CD4-positive, CD25-positive, alpha-beta regulatory T cell (primary cell): ENCODE measurements at places on chromosomes 11 and 22.

GRCh38 chr11:34037016-34037415 is 14.5 kb upstream of the CAPRIN1 start:
- DNase-seq = no peak

GRCh38 chr11:17585911-17586695 is 39.0 kb downstream of the OTOG start:
- no peak for DNase-seq

GRCh38 chr11:78784321-78785061 is 209.8 kb upstream of the NARS2 start:
- no peak for DNase-seq

GRCh38 chr11:120186774-120187591 is 23.8 kb upstream of the OAF start:
- no peak for DNase-seq

DNA sequence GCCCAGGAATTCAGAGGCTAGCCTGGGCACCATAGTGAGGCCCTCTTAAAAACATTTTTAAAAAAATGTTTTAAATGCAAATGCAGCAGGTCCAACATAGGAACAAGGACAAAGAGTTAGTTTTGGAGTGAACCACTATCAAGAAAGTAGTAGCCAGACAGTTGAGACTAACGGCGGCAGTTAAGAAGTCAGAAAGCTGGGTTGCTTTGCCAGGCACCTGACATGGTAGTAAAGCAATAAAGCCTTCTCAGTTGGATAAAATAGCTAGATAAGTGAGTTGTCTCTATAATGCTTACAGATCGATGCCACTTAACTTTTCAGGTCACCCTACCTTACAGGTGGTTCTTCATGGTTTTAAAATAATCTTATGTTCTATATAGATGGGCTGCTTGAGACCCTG is 16.9 kb upstream of the DDX17 start:
- no peak for DNase-seq

DNA sequence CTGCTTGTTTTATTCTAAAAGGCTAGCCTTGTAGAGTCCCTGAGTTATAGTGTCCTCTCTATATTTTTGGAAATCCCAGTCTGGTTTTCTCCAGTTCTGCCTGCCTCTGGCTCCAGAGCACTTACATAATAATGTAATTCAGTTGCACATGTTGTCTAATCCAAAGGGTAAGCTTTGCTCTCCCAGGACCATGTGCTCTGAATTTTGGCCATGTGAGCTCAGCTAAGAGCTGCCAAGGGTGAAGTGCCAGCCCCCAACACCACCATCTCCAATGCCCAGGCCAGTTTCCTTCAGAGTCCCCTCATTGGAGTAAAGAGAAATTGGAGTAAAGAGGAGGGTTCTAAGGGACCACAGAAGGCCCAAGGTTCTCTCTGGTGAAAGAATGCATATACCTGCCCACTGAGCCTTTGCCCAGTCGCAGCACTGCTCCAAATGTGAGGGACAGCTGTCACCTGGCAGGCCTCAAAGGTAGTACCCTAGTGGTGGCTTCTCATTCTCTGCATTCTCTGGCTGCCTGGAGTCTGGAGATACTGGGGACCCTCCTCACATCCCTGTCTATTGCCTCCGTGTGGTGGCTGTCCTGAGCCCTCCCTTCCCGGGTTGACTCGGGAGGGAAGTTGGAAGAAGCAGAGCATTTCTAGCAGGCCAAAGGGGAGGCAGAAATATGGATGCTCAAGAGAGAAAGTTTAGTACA is 4.9 kb downstream of the CRY2 start:
- no peak for DNase-seq

GRCh38 chr22:45709866-45710265 is 38.2 kb downstream of the ATXN10 start:
- no peak for DNase-seq

DNA sequence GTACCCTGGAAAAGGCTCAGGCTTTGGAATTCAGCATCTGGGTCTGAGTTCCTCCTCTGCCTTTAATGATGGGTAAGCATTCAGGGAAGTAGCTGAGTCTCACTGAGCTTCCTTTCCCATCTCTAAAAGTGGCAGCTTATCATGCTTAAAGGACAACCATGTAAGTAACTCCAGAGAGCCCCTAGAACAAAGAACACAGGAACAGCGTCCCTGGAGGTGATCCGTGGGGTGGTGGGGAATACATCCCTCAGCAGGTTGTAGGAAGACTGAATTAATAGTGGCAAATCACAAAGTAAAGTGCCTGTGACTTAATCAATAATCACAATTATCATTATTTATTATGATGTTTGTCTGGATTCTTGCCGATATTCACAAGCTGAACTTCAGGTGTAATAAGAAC is 114.7 kb upstream of the ISX start:
- DNase-seq = no peak

- no peak for DNase-seq
Observed at GRCh38 chr11:70656252-70656651, 257.9 kb downstream of the CTTN start.

DNA sequence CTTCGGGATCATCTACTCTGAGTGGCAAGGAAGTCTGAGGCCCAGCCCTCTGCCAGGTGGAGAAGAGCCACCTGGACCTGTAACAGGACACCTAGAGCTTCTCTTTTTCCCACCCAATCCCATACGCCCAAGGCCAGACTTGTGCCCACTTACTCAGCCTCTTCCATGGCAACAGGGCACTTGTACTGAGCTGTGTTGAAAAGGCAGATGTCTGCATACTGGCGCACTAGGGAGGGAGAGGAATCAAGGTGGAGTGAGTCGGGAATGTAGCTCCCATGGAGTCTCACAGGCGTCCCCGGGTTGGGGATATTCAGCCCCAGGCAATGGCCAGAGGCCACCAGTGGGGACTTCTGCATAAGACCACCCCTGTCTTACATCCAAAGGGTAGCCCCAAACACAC is 36.1 kb downstream of the TPBGL start:
- DNase-seq = no peak

DNA sequence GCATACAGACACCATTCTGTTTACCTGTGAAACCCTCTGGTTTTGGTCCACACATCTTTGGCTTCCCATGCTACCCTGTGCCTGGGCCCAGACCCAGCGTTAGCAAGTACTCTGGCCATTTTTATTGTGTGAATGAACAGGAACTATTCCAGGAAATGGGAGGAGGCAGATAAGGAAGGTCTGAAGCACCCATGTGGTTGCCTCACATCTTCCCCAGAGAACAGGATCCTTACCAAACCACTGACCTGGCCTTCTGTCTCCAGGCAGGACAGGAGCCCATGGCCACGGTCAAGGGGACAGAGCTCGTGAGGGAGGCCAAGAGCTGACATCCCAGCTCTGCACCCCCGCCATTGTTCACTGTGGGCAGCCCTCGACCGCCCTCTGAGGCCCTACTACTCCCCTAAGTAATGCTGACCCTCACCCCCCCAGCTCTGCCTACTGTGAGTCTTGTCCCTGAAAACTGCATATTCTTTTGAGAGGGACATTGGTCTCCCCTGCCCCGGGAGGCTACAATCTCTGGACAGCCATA is 97.7 kb upstream of the TP53I11 start:
- no peak for DNase-seq

DNA sequence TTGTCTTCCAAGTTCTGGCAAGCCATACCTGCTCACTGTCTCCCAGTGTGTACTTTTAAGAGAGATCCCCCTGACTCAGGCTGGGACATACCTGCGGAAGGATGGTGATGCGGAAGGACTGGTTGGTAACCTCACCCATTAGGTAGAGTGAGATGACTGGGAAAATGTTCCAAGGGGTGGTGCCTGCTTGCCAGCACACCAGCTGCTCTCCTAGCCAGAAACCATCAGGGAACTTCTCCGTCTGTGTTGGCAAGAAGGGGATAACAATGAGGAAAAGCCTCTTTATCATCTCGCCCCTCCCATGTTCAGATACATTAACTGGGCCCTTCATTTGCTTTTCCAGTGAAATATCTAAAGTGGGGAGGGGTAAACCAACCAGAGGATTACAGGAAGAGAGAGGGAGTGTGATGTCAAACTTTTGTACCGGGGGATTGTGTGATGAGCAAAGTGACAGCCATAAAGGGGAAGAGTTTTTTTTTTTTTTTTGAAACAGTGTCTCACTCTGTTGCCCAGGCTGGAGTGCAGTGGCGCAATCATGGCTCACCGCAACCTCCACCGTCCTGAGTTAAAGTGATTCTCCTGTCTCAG is at the start of gene BACE1-AS:
TSS of gene BACE1-AS (plus strand) at position 538 of the 588 bp plus-strand sequence.
- DNase-seq = no peak

DNA sequence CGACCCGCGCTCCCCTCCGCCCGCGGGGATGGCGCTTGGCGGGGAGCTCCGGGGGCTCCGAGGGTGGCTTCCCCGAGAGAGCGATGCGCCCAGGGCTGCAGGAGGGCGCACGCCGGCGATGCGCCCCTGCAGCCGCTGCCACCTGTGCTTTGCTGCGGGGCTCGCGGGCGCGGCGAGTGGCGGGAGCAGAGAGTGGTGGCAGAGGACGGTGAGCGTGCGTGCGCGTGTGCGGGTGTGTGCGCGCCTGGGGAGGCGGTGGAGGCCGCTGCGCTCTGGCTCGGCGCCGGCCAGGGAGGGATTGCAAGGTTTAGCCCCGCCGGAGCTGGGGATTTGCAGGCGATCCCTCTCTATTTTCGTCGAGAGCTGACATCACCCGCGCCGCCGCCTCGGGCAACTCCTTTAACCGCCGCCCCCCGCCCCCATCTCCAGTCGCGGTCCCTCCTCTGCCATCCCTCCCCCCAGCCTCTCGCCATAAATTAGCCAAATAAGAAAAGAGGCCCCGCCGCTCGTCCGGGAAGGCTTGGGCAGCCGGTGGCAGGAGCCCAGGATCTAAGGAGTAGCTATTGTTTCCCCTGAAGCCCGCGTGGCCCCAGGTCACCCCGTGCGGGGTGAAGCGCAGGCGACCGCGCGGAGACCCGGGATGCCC is at the start of gene SLC1A2:
TSS of gene SLC1A2 (minus strand) at position 375 of the 646 bp plus-strand sequence. CDS start 592 bp downstream, outside the sequence.
- DNase-seq = no peak

DNA sequence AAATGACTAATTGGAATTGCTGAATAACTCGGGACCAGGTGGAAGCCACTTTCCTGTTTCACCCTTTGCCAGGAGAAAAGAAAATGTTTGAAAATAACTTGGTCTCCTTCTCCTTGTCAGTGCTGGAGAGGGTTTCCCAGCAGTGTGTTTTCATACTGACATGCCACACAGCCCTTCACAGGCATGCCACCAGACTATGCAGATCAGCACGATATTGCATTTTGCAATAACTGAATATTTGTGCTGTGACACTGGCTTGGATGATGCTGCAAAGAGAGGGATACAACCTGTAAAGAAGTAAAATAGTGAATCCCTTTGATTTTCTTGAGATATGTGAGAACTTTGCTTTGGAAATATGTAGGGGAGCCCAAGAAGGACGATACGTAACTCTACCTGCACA is 200.0 kb upstream of the NAV2 start:
- no peak for DNase-seq
